EH (cell line): ENCODE measurements at places on chromosomes 2 and 18.

- DNase-seq: no peak
Measured at GRCh38 chr2:232038251-232038880, 76.9 kb downstream of the DIS3L2 start.

GRCh38 chr2:148719195-148719749, 74.7 kb downstream of the EPC2 start:
- DNase-seq: no peak

- DNase-seq: no peak
Measured at GRCh38 chr18:67145586-67146292, 370.8 kb downstream of the DSEL start.

DNA sequence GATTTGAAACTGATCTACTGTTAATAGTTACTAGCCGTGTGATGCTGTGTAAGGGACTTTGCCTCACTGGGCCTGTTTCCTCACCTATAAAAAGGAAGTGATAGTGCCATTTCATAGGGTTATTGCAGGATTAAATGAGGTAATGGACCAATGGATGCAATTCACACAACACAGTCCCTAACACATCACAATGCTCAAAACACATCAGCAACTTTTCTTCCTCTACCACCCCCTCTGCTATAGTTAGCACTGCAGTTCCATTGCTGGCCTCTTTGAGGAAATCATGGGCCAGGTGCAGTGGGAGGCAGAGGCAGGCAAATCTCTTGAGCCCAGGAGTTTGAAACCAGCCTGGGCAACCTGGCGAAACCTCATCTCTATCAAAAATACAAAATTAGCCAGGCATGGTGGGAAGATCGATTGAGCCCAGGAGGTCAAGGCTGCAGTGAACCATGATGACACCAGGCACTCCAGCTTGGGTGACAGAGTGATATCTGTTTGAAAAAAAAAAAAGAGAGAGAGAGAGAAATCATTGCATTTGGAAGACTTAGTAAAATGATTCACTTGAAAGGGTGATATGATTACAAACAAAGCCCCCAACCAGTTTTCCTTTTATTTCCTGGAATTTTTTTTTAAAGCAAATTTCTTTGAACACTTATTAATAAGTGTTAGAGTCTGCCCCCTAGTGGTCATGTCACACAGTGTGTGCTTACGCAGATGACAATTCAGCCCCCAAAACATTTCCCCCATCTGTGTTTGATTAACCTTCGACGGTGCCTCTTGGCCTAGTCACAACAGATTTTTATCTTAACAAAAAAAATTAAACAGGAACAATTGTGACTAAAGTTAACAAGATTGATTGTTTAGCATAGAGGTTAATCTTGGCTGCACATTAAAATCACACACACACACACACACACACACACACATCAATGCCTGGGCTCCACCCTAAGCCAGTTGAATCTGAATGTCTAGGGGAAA, 88.6 kb upstream of the BCL11A start:
- DNase-seq: peak; percentile 49

DNA sequence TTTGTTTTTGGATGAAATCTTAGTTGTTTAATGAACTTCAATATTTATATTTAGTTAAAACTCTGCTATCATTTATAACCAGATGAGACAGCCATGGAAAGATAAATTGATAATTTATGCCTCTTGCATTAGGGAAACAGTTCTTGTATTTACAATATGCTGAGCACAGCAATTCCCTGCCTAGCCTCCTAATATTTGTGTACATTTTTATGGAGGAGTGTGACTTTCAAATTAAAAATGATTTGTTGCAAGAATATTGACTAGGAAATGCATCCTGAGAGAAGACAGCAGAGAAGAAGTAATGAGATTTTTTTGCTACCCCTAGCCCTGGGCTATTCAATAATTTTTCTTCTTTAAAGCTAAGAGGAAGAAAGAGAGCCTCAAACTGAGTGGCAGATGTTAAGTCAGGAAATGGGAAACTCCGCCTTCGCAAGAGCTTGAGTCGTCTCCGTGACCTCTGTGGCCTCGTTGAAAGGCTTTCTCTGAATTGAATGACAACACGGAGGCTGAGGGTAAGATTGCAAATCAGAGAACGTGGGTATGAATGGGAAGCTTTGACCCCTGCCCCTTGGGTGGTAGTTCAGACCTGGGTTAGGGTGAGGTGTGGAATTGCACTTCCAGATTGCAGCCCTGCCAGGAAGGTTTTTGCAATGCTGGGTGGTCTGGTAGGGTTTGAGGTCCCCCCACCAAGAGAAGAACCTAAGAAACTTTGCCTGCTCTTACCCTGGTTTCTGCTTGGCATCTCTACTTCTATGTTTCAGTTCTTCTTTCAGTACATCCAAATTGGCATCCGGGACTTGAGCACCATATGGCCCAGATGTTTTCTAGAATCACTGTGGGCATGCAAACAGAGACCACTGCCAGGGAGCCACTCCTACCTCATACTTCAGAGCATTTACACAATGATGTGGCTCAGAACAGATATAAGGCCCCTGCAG, 210.3 kb upstream of the RBMS1 start:
- peak; percentile 20 for DNase-seq

DNA sequence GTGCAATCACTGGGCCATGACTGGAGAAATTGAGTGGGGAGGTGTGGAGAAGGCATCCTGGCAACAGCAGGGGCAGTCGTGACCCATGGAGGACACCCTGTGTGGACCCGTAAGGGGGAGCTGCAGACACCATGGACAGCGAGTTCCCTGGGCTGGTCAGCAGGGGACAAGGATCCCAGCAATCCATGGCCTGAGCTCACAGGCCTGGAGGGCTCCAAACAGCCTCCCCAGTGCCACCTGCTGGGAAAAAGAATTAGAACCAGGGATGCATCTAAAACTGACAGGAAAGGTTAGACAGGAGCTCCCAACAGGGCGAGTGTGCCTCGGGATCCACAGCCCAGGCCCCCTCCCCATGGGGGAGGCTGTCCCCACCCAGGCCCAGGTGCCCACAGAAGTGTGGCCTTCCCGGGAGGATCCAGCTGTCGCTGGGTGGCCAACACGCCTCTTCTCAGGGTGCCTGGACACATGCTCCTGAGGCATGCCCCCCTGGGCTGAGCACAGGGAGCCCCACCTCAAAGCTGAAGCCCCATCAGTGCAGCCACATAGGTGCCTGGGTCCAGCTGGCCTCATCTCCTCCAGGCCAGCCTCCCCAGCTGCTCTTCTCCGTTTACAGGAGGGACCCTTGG, 20.5 kb upstream of the KIF1A start:
- peak; percentile 78 for DNase-seq

- no peak for DNase-seq
Measured at GRCh38 chr2:235287375-235287733, 206.5 kb upstream of the AGAP1 start.

DNA sequence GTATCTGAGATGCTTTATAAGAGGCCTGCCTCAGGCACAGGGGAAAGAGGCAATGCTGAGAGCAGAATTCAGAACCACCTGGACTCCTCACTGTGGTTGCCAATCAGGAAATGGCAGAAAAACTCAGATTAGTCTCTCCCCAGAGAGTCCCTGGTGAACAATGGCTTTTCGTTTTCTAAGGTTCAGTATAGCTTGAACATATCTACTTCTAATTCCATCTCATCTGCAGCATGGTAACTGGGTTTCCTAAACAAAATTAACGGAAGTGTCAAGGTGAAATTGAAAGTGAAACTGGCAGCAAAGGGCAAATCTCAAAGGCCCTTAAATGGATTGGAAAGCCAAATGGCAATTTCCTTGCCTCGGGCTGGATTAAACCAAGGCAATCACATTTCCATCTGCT, 480.2 kb upstream of the ACVR2A start:
- no peak for DNase-seq

GRCh38 chr2:162343492-162343823, 474 bp upstream of the GCA start:
- no peak for DNase-seq

DNA sequence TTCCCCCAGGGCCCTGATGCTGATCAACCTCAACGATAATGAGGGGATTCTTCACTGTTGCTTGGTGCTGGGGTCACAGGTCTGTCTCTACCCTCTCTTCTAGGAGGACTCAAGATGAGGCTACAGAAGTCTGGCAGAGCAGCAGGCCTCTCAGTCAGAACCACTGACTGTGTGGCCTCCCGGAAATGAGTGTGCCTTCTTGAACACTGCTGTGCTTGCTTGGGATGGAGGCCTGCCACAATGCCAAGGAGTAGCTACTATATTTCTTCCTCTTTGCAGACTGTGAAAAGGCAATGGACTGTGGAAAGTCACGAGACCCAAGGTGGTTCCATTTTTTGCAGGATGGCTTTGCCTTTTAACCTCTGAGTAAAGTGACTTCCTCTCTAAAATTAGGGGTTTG, 5.8 kb upstream of the HOXD1 start:
- DNase-seq: no peak

GRCh38 chr18:66013969-66014368, 263.2 kb downstream of the CDH7 start:
- no peak for DNase-seq

GRCh38 chr2:154477319-154477718, 221.2 kb upstream of the KCNJ3 start:
- DNase-seq: no peak

- DNase-seq: no peak
Measured at GRCh38 chr2:215746226-215746886, 267.0 kb downstream of the MREG start.

DNA sequence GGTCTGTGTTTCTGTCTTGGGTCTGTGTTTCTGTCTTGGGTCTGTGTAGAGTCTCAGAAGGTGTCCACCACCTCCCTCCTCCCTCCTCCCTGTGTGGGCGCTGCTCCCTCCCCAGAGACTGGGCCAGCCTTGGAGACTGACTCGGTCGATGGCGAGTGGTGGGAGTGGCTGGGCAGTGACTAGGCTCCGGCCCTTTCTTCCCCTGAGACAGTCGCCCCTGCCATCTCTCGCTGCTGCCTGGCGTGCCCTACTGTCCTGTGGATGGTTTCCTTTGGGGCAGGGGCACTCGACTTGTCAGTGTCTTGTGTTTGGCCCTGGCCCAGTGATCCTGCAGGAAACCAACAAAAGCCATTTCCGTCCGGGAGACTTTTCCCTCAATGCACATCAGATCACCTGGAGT, 215.8 kb downstream of the NDUFA10 start:
- no peak for DNase-seq

- no peak for DNase-seq
Measured at GRCh38 chr2:182098648-182099047, 113.0 kb downstream of the PPP1R1C start.

DNA sequence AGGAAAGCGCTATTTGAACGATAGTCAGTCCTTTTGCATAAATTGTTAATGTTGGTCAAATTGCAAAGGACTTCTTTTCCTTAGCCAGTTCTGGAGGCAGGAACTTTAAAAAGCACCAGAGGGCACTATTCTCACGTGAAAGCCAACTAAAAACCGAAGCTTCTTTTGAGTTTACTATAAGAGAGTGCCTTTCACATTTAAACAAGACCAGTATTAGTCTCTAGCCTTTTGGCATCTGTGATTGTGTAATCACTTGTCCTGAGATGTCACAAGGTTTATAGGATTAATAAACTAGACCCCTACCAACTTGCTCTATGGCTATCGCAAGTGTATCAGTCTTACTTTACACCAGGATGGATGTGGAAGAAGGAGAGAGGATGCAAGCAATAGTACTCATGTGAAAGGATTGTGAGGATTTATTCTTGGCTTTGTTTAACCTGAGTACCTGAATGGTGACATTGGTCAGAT, 14.4 kb upstream of the STAT4 start:
- DNase-seq: peak; percentile 71

DNA sequence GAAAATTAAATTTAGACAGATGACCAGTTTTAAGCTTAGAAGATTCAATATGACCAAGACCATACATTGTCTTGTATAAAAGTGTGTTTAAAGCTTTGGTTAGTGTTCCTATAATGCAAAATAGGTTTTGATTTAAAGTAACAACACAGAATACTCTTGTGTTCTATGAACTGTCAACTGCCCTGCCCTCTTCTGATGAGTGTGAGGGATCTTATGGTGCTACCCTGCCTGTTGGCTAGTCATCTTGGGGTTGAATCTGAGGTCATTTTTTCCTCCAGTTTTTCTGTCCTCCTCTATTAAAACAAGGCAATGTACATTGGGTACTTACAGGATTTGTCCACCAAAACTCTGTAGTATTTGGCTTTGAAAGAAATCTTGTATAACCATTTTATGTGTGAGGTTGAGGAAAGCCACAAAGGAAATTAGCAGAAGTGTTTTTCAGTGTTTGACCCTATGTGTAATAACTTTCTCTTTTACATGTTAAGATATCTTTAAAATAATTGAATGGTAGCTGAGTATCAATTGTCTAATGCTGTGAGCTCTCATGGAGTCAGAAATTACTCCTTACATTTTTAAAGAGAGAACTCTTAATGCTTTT, 129.1 kb downstream of the SPTBN1 start:
- DNase-seq: no peak

GRCh38 chr2:70548233-70548632, 5.4 kb downstream of the TGFA start:
- DNase-seq: no peak

DNA sequence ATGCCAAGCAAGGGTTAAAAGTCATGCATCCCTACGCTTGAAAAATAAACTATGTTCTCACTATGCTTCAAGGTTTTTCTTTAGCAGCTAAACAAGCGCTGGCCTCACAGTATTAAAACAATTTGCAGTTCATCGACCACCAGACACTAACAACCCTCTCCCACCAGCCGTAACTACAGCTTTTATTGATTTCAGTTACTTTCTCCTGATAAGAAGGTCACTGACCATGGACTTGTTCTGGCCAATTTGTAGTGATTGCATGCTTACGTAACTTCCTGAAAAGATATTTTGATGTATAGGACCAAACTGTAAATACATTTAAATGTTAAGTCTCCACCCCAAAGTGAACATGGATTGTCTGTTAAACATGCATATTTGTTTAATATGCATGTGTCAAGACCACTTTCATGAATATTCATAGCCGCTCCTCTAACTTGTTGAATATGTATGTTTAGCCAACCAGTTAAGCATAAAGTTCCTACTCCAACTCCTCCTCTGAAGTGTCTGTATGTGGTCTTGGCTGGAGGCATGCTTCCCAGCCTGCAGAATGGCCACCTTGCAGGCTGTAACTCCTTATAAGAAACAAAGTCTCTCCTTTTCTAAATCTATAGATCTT, 1.7 kb upstream of the THOC1 start:
- no peak for DNase-seq

DNA sequence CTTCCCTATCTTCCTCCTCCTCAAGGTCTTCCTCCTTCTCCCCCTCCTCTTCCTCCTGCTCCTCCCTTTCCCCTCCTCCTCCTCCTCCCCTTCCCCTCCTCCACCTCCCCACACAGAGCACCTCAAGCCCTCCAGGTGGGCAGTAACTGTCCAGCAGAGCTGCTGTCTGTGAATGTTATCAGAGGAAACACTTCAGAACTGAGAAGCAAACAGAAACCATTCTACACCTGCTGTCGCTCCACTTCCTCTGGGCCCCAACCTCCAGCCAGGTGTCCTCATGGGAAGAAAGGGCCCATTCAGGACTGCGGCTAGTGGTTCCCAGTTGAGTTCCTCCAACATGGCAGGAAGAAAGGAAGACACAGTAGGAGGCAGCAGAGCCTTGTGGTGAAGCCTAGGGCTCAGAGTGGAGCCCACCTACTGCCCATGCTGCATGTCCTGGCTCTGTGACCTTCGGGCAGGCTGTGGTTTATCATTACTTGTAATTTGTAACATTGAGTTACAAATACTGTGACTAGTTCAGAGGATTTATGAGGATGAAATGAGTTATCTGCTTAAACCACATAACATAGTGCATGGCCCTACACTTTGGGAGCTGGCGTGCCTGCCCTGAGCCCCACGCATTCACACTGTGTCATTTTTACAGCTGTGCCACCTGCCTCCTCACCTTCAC, 165.9 kb upstream of the ID2 start:
- DNase-seq: peak; percentile 8
